ENCODE measurements at places on chromosomes 4 and X.

DNA sequence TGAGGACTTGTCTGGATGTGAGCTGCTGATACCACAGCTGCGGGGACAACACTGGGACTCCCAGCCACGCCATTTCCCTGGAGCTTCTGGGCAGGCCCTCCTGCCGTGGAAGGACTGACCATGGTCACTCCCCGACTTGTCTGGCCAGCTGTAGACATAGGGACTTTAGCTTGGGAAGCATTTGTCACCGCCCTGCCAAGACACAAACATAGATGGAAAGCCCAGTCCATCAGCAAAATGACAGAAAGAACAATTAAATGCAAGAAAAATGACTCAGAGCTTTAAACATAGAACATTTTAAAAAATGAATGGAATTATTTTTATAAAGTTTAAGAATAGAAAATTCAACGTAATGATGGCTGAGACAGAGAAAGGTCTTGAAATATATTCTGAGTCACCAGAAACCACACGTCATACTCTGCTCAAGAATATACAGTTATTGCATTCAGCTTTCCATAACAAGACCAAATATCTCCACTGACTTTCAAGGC lies 107.6 kb upstream of the CBR4 start:
- no peak for DNase-seq

DNA sequence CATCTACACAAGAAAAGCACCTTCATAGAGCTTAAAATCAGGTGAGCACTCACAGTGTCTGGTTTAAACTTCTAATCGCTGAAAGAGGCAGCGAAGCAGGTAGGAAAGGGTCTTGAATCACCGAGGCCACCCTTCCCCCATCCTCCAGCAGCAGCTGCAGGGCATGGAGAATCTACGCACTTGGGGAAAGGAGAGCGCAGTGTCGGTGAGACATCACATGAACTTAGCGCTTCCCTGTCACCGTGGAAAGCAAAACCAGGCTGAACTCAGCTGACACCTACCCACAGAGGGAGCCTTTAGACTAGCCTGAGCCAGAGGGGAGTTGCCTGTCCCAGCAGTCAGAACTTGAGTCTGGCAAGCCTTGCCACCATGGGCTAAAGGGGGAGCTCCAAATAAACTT lies 197.2 kb upstream of the ZFP42 start:
- no peak for DNase-seq

- no peak for DNase-seq
These were observed 170.8 kb downstream of the TLL1 start for GRCh38 chr4:166043801-166044200.

DNA sequence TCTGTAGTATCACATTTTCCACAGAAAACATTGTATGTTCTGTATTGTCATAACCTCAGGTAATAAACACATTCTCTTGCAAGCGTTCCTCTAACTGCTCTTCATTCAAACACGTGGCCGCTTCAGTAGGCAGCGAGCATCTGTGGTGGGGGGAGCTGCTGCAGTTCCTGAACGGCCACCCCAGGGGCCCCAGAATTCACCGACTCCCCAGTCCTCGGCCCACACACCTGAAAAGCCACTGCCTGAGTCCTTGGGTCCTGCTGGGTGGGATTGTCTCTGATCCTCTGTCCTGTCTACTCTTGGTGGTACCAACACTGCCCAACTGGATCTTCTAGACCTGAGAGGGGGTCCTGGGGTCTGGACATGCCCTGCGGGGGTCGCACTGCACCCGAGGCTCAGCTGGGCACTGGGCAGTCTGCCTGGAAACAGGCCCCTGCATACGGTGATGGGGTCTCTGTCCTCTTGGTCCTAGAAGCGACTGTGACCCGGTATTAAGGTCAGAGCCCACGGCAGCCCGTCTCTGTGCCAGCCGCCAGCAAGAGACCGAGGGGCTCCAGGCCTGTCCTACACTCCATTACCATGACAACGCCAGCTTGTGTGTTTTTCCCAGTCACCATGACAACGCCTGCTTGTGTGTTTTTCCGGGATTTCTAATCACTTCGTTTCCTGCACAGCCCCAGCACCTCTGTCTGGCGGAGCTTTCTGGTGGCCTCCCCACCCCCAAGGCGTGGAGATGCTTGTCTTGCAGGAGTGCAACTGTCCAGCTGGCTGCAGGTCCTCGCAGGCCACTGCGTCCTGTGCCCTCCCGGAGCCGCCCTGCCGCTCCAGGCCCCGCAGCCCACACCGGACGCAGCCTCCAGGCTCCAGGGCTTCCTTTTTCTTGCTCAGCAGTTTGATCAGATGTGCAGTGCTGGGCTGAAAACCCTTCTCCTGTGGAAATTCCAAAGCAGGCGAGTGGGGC lies 16.0 kb downstream of the CTBP1 start:
- no peak for DNase-seq

DNA sequence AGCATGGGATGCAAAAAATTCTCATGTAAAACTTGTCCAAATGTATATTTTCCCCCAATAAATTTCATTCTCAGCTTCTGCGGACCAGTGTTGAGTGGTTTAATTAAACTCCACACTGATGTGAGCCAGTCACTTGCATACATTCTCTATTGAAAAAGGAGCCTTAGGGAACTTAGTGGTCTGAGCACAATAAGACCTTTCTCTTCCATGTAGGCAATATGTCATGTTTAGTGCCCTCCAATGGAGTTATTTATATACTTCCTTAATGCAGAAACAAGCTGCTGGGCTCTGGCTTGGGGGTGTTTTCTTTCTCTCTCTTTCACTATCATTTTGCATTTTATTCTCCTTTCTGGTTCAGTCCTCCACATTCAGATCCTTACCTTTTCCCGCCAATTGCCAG lies 196.9 kb downstream of the ANAPC10 start:
- DNase-seq, result no peak

- no peak for DNase-seq
These were observed 6.0 kb upstream of the CISD2 start for GRCh38 chr4:102862747-102863146.

GRCh38 chr4:30821859-30822612 lies 101.9 kb downstream of the PCDH7 start:
- DNase-seq, result no peak

DNA sequence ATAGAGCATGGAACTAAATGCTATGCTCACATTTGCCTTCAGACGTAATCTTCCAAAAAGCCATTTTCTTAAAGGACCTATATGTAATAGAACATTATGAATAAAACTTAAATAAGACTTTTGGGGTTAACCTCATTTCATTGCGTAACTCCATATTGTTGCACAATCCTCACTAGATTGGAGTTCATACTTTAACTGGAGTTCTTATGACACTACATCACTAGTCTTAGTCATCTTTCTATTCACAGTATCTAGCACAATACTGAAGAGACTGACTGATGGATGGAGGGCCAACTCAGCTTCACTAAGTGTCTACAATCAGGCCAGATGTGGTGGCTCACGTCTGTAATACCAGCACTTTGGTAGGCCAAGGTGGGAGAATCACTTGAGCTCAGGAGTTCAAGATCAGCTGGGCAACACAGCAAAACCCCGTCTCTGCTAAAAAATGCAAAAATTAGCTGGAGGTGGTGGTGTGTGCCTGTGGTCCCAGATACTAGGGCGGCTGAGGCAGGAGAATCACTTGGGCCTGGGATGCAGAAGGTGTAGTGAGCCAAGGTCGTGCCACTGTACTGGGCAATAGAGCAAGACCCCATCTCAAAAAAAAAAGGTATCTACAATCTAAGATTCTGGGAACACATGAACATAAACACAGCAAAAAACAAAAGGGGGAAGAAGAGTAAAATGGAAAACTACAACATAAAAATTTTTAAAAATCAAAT lies 80.8 kb upstream of the MAB21L2 start:
- no peak for DNase-seq

DNA sequence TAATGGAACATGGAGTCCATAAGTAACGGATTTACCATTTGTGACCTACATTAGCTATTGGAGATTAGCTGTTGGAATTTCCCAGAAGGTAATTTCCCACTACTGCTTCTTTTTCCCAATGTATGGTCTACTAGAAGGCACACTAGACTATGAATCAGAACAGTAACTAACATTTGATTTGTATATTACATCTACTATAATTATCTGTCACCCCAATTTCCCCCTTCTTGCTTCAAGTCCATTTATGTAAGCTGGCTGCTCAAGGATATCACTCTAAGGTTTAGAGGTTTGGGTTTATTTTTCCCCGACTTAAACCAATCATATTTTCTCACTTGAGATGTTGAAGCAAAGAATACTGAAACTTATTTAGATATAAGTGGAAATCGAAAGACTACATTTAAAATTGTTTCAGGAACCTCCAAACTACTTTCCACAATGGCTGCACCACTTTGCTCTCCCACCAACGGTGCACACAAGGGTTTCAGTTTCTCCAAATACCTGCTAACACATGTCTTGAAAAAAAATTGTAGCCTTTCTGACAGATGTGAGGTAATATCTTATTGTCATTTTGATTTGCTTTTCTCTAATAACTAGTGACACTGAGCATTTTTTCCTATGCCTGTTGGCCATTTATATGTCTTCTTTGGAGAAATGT lies 33.3 kb upstream of the H2AZ1 start:
- no peak for DNase-seq

DNA sequence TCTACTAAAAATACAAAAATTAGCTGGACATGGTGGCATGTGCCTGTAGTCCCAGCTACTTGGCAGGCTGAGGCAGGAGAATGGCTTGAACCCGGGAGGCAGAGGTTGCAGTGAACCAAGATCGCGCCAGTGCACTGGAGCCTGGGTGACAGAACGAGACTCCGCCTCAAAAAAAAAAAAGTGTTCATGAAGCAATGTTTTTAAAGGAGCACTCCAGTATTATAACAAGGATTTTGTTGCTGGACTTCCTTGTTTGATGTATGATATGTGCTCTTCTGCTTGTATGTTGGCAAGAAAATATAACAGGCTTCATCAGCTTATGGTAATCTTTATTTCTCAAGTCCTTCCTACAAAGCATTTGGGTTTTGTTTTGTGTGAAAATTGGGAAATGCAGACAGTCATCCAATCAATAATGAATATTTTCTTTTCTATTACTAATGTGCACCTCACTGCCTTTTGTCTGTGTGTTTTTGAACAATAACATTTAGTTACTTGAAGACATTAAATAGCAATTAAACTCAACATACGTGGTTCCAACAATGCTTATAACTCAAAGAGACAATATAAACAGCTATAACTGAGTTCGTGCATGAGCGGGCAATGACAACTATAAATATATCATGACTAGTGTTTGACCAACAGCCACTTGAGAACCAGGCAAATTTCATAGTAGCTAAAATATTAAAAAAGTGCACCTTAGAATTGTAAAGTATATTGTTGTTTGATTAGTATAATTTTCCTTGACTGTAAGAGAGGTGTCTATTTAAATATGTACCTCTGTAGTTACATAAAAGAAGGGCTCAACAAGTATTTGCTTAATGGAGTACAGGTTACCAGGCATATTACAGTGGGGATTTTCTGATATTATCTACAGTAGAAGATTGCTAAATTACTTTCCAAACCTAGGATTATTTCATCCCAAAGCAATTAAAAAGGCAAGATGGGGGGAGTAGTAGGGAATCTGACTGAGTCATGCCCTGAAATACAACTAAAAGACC lies 210.7 kb downstream of the PPP3CA start:
- no peak for DNase-seq

GRCh38 chr4:2858451-2859217 lies 15.0 kb downstream of the ADD1 start:
- no peak for DNase-seq

- no peak for DNase-seq
These were observed 67.6 kb upstream of the GUCY1A1 start for GRCh38 chr4:155599085-155599484.

DNA sequence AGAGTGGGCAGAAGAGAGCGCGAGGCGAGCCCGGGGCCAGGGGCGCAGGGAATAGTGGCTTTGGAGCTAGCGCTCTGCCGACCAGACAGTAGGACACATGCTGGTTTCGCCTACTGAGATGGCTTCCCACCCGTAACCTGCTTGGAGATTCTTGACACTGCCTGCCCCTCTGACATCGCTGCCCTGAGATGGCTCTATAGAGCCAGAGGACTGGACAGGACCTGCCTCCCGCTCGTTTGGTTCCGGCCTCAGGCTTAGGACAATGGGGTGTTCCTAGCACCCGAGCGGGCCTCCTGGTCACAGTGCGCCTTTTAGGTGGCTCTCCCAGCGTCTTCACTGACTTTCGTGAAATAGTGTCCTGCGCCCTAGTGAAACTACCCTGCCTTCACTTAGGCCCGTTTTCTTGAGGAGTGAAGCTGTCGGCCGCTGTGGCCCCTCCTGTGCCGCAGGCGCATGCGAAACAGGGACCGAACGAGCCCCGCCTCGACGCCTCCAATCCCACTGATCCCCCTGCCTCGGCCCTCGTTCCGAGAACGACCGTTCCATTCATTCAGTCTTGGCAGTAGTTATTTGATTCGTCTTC lies 608 bp downstream of the TAF1 start:
- DNase-seq, result peak; percentile 6

GRCh38 chr4:610411-611261 lies 14.7 kb upstream of the PDE6B start:
- no peak for DNase-seq

DNA sequence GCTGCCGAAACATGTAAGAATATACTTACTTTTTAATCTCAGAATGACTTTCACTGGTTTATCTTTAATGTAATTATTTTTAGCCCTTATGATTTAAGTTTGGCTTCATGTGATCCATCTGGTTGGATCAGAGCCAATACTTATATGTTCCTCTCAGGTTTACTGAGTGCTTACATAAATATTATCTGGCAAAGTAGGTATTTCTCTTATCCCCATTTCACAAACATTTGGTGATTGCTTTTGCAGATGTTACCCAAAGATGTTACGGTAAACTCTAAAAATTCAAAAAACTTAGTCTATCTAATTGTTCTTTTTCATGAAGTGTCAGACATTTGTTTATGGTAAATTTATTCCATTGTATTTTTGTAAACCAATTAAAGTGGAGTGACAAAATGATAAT lies 115.0 kb upstream of the TLL1 start:
- DNase-seq, result no peak

GRCh38 chr4:72553540-72554337 lies 15.3 kb downstream of the ADAMTS3 start:
- no peak for DNase-seq

DNA sequence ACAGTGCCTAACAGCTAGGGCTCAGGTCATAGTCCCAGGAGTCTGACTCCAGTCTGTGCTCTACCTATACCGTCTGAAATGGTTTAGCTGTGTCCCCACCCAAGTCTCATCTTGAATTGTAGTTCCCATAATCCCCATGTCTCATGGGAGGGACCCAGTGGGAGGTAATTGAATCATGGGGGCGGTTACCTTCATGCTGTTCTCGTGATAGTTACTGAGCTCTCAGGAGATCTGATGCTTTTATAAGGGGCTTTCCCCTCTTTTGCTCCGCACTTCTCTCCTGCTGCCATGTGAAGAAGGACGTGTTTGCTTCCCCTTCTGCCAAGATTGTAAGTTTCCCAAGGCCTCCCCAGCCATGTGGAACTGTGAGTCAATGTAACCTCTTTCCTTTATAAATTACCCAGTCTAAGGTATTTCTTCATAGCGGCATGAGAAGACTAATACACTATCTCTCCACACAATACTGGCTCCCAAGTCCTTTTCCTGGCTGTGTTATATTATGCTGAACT lies 110.8 kb downstream of the AFAP1 start:
- DNase-seq, result no peak

- no peak for DNase-seq
These were observed 393.5 kb upstream of the PITX2 start for GRCh38 chr4:111016416-111016815.
